NCI-H1092 (cell line): ENCODE measurements at places on chromosomes 6 and 20.

DNA sequence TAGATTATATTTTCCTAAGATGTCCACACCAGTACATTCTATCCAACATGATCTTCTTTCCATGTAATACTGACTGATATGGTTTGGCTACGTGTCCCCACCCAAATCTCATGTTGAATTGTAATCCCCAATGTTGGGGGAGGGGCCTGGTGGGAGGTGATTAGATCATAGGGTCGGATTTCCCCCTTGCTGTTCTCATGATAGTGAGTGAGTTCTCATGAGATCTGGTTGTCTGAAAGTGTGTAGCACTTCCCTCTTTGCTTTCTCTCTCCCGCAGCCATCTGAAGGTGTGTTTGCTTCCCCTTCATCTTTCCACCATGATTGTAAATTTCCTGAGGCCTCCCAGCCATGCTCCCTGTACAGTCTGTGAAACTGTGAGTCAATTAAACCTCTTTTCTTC is 12.2 kb upstream of the HBS1L start:
- DNase-seq: no peak

GRCh38 chr6:52534966-52535390 is 41.9 kb downstream of the TRAM2 start:
- no peak for DNase-seq

DNA sequence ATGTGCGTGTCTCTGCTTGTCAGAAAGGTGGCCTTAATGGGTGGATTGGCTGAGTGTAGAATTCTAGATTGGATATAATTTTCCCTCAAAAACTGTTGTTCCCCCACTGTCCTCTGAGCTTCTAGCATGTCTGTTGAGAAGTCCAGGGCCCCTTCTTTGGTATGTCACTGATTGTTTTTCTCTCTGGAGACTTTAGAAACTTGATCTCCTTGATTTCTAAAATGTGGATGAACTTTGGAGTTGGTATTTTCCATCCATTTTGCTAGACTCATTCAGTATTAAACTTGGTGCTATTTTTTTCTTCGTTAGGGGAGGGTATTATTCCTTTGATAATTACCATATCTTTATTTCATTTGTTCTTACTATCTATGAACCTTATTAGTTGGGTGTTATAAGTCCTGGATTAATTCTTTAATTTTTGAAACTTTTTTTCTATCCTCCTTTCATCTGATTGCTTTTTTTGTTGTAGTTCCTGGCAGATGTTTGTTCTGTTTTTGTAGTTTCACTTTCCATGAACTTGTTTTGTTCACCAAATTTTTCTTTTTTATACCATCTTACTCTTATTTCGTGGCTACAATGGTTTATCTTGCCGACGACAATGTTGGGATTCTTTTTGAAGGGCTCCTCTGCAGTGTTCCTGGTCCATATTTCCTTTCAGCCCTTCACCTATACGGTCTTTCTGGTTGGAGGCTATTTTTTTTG is 68.4 kb downstream of the ARID1B start:
- DNase-seq: no peak

- DNase-seq: no peak
These were observed 191.2 kb downstream of the MANEA start for GRCh38 chr6:95768539-95768938.

GRCh38 chr20:55160996-55161395 is 685.6 kb downstream of the DOK5 start:
- DNase-seq: no peak

- DNase-seq: no peak
These were observed 10.4 kb upstream of the TNFRSF6B start for GRCh38 chr20:63686094-63686491.

- no peak for DNase-seq
These were observed 11.1 kb downstream of the CTNNBL1 start for GRCh38 chr20:37704955-37705354.

- peak; percentile 71 for DNase-seq
These were observed 62.9 kb upstream of the MOCS1 start for GRCh38 chr6:39997101-39997635.

DNA sequence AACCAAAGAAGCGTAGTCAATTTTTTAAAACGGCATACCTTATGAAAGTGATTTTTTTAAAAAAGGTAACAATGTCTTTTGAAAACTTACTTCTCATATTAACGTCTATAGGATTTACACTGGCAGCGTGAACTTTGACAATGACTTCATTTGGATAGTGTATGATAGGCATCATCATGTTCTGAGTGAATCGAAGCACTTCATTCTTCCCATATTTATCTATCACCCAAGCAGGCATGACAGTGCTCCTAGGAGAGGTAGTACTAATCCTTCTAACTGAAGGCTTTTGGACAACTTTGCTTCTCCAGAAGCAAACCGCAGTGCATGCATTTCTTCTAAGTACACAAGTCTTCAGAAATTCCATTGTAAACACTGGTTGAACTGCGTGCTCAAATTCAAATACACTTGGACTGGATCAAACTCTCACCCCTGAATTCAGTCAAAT is 618 bp downstream of the RTN4IP1 start:
- DNase-seq: no peak

GRCh38 chr6:167954151-167954550 is 43.3 kb upstream of the KIF25 start:
- DNase-seq: no peak

DNA sequence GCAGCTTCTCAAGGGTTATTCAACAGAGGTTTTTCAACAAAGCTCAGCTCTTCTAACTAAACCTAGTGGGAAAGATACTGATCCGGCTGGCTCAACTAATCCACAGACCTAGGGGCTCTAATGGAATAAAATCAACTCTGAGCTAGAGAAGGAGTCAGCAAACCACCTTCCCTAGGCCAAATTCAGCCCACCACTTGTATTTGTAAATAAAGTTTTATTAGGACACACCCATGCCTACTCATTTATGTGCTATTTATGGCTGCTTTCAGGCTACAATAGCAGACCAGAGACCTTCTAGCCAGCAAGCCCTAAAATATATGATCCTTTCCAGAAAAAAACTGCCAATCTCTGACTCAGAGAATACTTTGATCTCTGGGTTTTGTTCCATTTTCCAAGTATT is 6.0 kb upstream of the RAB22A start:
- DNase-seq: no peak

GRCh38 chr6:168333491-168333890 is 13.9 kb upstream of the DACT2 start:
- no peak for DNase-seq

- no peak for DNase-seq
These were observed 21.7 kb downstream of the B4GALT5 start for GRCh38 chr20:49691818-49692568.

- DNase-seq: no peak
These were observed 5.2 kb downstream of the STX11 start for GRCh38 chr6:144155529-144155928.

DNA sequence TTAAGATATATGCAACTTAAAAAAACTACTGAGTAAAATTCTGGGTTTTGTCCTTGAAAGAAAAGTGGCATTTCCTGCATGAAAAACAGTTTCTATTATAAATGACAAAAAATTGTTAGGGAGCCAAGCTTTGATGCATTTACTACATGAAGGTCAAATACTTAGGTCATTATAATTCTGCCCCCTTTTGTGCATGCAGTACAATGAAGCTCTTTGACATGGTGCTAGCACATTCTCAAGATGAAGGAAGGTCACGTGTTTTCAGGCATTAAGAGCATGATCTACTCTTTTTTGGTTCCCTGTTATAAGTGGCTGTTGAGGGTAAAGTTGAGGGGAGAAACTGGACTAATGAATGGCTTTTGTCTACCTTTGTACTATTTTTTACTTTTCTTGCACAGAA is 72.7 kb downstream of the FOXO3 start:
- no peak for DNase-seq

DNA sequence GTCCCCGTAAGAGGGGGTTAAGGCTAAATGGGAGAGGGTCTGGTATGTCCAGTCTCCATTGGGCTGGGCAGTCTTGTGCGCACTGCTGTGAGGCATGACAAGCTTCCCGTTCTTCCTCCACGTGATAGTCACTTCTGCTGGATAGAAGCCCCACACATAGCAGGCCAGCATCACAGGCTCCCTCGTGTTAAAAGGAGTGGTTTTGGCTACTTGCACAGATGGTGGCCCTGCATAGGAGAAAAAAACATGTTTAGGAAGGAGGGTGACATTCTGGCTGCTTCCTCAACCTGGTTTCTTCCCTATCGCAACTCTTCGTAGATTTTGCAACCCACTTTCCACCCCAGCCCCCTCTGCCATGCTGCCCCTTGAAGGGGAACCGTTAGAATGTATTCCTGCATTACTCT is 3.6 kb downstream of the HLA-DMB start:
- DNase-seq: no peak

DNA sequence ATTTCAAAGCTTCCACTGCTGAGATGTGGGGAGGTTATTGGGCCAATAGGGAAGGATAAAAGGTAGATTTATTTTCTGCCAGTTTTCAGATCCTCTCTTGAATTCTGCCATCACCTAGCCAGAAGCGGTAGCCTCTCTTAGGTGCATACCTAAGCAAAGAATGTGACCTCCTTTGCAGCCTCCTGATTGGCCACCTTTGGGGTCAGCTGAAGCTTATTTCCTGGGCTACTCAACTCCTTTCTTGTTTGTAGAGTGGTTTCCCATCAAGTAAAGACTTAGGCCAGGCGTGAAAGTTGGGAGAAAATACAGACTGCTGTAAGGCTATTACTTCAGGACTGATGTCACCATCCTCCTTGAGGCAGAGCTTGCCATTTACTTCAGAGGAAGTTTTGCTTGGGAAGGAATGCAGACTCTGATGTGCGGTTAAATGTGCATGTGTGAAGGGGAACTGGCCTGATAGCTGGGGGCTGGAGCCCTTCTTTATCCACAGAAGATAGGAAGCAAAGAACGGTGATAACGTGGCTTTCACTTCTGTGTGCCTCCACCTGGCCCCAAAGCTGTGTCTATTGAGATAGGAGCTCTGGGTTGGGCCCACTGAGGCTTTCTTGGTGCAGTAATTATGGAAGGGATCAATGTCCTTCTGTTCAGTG is 70.1 kb downstream of the TRMT11 start:
- DNase-seq: no peak

DNA sequence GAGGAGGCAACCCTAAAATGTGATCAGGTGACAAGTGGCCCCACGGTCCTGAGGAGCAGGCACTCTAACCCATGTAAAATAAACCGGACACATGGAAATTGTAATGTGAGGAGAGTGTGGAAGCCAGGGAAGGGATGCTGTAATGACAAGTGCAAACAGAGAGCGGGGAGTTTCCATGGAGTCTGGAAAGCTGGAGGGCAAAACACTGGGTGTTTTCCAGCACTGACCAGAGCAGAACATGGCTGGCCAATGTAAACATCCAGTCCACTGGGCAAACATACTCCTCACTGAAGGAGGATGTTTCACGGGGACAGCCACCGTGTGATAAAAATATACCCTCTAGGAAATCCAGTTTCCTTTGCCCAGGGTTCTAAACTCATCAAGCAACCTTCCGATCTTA is 219.0 kb upstream of the JARID2 start:
- peak; percentile 46 for DNase-seq

- DNase-seq: no peak
These were observed 67.8 kb upstream of the RALGAPA2 start for GRCh38 chr20:20780127-20780824.

DNA sequence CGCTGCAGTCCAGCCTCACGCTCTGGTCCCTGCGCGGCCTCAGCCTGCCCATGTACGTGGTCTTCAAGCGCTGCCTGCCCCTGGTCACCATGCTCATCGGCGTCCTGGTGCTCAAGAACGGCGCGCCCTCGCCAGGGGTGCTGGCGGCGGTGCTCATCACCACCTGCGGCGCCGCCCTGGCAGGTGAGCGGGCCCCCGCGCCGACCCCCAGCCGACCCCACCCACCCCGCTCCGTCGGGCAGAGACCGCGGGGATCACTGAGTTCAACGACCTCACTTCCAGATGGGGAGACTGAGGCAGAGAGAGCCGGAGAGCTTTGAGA is 545 bp downstream of the SLC35D3 start:
- peak; percentile 35 for DNase-seq

- DNase-seq: no peak
These were observed 15.5 kb upstream of the CLDN20 start for GRCh38 chr6:155248008-155249001.

- DNase-seq: no peak
These were observed 39.3 kb upstream of the C20orf144 start for GRCh38 chr20:33622705-33623365.

GRCh38 chr6:119612176-119612891 is 262.8 kb upstream of the MAN1A1 start:
- no peak for DNase-seq

- no peak for DNase-seq
These were observed 1.2 kb upstream of the HDDC2 start for GRCh38 chr6:125302840-125303511.

DNA sequence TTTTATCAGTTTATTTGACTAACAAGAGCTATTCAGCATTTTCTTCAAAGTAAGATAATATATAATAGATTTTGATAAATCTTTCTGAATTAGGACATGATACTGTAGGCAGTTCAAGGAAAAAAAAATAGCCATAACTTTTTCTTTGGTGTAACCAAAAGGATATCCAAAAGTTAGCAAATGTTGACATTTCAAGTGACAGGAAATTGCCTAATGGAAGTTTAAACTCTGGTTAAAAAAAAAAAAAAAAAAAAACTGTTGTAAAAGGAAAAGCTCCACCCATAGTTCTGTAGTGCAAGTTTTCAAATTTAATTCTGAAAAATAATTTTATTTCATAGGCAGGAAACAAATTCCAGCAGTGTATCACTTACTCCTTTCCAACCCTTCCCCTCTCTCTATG is 18.8 kb downstream of the HEBP2 start:
- no peak for DNase-seq

DNA sequence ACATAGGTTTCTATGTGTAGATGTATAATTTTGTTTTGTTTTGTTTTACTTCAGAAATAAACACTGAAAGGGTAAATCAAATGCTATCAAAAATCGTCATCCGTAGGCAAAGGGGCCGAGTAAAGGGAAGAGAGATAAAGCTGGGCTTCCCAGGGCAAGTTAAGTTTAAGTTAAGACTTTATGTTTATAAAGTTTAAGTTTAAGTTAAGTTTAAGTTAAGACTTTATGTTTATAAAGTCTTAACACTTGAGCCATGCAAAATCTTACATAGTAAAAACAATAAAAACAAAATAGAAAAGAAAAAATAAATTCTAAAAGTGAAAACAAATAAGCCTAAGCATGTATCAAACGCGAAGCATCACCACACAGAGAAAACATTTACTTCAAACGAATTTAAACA is 216.1 kb upstream of the SYNDIG1 start:
- no peak for DNase-seq

DNA sequence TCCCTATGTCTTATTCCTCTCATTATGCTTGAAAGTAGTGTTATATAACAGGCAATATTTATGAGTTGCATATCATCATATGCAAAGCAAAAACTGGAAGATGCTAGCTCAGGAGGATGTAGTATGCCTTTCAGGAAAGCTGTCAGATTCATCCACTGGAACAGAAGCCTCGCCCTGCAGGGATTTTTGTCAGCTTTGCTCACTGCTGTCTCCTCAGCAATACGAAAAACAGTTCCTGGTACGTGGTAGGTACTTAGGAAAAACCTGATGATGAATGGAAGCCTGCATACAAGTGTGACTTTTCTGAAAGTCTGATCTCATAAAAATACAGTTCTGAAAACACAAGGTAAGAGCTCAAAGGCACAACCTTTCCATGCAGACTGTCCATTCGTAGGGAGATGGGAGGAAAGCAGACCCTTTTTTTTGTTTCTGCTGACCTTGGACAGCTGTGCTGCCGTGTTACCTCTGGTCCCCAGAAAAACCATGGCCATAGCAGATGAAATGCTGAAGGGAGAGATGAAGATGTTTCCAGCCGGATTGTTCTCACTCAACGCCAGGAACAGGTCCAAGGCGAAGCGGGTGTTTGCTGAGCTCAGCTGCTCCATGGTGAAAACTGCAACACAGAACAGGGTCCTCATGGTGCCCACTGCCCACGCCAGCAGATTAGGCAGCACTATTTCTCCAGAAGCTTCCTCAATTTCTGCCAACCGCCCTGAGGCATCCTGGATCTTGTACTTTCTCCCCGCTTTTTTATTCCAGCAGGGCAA is 1.5 kb downstream of the SERPINB1 start:
- DNase-seq: no peak
